ENCODE measurements at places on chromosomes 11 and 22.

GRCh38 chr11:88194990-88195389 is 19.7 kb upstream of the RAB38 start:
- DNase-seq = no peak

GRCh38 chr22:24026733-24027132 is 15.6 kb downstream of the CABIN1 start:
- DNase-seq = no peak

DNA sequence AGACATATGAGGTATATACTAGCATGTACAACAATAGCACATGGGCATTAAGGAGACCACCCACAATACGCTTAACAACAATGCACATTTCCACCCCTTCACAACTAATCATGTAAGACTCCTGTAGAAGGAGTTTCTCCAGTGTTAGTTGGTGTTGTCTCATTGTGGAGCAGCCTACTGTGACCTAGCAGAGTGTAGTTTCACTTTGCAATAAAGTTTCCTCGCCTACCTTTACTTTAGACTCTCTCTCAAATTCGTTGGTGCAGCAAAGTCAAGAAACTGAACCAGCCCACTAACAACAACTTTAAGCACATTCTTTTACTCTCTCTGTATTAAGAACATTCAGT is 863.6 kb downstream of the FAM181B start:
- no peak for DNase-seq

- no peak for DNase-seq
These were observed 18.9 kb downstream of the TRMU start for GRCh38 chr22:46354176-46354992.

DNA sequence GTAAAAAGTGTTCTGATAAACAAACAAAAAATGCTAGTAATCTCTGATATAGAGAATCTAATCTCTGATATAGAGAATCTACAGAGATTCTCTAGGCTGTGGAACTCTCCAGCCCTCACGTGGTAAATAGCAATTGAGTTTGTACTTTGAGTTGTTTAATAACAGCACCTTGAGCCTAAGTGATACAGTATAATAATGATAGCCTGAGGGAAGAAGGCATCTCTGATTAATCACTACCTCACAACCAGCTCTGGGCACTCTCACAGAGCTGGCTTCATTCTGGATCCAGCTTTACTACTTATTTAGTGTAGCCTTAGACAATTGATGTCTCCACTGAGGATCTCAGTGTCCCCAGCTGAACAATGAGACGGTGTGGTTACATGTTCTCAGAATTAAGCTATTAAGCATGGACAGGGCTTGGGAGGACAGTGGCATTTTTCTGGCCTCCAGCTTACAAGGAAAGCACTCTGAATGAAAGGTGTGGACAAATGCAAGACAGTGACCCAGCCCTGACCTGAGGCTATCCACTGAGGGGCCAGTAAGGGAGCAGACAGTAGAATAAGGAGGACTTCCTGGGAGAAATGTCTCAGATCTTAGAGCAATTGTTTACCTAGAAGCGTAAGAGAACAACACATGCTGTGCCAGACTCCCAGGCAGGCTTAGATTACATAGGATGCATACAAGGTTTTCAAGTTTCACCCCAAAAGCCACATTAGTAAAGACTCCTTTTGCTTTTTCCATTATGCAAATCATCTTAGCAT is 88.7 kb upstream of the DRD2 start:
- DNase-seq = no peak

DNA sequence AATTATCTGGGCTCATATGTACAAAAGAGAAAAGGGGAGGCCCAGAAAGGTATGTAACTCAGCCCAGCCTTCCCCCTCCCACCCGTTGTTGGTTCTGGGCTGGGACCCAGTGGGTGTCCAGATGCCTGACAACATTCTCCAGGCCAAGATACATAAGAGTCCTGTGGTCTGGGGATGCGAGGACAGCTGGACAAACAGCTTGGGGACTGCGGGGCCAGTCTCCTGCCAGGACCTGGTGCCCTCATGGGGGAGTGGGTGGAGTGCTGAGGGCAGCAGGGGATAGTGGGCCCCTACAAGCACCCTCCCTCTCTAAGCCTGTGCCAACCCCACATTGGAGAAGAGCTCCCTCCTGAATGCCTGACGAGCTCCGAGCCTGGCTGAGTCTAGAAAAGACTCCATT is 3.5 kb upstream of the SLC22A6 start:
- DNase-seq = no peak

All from NCI-H1092 (cell line).